ENCODE measurements at places on chromosomes 13 and 19.

GRCh38 chr13:109584844-109585361 is 201.5 kb downstream of the IRS2 start:
- DNase-seq = no peak

DNA sequence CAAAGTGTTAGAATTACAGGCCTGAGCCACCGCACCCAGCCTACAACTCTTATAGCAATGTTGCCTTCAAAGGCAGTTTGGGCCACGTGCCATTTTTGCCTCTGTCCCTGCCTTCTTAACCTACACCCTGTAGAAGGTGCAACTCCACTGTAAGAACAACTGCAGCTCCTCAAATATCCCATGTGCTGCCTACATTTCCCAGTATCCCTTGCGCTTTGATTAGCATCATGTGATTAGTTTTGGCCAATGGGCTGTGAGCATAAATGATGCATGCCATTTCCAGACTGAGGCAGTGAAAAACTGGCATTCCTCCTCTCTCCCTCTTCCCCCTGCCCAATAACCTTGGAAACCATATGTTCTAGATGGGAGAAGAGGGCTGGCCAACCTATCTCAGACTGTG is 75.2 kb upstream of the MRI1 start:
- no peak for DNase-seq

GRCh38 chr13:102792396-102792795 is 6.4 kb downstream of the POGLUT2 start:
- DNase-seq = no peak

- DNase-seq = no peak
Measured at GRCh38 chr13:71851498-71852409, 15.2 kb downstream of the DACH1 start.

DNA sequence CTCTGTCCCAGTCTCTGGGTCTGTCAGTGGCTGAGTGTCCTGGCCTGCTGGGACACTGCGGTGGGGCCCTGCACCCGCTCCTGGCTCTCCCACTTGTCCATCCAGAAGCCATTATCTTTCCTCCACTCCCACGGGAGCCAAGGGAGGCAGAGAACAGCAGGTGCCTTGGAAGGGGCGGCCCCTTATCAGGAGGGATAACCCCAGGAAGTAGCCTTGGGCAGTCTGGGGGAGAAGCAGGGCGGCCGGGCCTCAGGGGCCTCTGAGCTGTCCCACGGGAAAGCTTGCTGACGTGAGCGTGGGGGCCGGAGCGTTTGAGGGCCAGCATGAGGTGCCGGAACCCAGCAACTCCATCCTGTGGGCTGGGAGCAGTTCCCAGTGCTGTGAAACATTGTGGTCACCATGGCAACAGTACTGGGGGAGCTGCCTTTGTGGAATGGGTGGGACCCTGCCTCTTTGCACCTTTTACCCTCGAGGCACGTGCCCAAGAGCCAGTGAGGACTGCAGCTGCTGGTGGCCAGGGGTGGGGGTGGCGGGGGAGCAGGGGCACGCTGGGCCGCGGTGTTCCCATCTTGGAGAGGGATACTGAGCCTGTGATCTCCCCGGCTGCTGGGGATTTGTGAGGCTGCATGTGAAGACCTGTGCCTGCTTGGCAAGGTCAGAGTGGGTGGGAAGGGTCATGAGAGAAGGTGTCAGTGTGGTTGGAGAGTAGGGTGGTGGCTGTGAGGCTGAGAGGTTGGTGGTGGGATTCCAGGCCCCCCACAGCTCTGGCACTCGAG is 20.9 kb downstream of the KLHL26 start:
- no peak for DNase-seq

DNA sequence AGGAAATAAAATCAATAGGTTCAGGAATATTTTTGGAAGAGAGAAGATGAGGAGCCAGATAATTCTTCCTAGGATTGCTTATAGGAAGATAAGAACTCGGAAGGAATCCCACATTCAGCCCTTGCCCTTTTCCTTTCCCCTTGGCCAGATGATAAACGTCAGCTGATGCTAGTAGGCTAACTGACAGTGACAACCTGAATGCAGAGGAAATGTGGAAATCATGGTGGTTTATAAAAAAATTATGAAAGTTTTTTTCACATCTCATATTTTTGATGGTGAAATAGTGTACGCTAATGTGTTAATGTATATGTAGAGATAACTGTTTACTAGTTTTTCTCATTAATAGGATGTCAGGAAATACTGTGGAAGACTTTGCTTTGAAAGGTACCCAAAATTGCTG is 56.9 kb downstream of the EDNRB start:
- DNase-seq = no peak

DNA sequence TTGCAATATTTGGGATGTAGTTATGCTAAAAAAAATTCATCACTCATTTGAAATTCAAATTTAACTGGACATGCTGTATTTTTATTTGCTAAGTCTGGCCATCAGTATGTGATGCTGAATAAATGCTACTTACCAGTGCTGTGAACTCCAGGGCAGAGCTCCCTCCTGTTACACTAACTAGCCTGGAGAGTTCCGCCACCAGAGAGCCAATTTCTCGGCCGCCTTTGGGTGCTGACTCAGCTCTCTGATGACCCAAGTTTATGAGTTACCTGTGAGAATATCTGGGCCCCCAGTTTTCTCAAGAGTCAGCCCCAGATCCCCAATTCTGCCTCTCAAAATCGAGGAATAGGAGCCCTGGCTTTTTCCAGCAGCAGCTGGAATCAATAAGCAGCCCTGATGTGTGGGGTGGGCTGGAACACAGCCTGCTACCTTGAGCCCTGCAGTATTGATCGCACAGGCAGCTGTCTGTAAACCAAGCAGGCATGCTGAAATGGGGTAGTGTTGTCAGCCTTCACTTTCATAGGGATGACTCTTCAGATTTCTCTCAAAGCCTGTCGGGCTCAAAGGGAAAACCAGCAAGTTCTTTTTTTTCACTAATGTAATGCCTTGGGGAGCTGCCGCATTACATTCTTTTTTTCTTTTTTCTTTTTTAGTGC is 113.7 kb downstream of the DNAJC15 start:
- DNase-seq = no peak

- DNase-seq = no peak
Measured at GRCh38 chr19:15457701-15458484, 6.5 kb downstream of the RASAL3 start.

DNA sequence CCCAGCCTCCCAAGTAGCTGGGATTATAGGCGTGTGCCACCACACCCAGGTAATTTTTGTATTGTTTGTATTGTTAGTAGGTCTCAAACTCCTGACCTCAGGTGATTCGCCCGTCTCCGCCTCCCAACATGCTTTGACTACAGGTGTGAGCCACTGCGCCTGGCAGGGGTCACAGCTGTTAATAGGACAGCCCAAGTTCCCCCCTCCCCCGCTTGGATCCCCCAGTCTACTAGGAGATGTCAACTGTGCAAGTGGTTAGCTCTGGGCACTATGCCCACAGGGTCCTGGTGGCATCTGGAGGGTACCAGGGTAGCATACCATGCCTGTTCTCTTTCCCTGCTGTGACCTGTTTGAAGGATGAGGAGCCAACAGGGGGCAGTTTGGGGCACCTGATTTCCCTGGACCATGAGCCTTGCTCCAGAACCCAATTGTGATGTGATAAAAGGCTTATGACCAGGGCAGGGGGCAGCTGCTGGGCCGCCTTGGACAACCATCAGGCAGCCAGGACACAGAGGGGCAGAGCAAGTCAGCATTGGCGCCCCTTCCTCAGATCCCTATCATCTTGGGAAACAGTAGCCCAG is at the start of gene TSPAN16:
TSPAN16 (plus strand) TSS at position 496 of the 581 bp plus-strand sequence. CDS start 138 bp downstream, outside the sequence.
- no peak for DNase-seq

DNA sequence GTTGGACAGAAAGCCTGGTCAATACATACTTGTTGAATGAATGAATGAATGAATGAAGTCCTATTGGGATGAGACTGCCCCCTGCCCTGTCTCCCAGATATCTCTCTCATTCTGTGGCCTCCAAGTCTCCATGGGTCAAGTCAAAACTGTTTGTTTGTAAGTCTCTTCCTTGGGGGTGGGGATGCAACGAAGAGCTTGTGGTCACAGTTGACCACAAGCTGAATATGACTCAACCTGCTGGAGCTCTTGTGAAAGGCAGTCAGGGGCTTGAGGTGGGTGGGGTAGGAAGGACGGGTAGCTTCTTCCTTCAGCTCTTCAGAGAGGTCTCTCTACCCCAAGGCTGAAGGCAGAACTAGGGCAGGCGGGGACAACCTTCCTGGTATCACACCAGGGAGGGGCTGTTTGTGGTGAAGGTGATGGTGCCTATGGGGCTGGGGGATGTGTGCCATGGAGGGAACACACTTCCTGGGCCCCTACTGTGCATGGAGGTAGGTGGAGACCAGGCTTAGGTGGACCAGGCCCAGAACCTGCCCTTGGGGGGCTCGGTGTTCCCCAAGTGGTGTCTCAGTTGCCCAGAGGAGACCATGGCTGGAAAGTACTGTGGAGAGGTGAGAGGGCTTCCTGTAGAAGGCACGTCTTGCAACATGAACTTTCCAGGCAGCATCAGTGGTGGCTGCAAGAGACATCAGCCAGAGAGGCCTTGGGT is 8.0 kb downstream of the MYO1F start:
- no peak for DNase-seq

DNA sequence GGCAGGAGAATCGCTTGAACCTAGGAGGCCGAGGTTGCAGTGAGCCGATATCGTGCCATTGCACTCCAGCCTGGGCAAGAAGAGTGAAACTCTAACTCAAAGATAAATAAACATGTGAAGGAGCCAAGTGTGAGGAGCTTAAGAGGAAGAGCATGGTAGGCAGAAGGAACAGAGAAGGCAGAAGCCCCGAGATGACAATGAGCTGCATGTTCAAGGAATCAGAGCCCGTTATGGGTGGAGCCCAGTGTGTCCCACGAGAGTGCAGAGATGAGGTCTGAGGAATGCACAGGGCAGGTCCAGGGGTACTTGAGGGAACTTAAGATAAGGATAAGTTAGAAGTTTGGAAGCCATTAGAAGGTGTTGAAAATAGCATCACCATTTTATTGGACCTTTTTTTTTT is 716 bp downstream of the FPR2 start:
- no peak for DNase-seq

DNA sequence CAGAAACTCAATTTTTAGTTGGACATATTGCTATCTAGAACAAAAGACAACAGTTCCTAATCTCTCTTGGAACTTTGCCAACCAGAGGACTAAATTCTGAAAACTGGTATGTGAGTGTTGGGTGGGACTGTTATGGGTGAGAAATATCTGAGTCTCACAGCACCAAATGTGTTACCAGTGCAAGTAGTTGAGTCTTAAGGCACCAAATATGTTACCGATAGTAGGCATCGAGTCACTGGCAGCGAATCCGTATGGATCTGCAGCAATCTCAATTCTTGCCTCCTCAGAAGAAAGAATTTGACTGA is 575.2 kb downstream of the DACH1 start:
- no peak for DNase-seq

DNA sequence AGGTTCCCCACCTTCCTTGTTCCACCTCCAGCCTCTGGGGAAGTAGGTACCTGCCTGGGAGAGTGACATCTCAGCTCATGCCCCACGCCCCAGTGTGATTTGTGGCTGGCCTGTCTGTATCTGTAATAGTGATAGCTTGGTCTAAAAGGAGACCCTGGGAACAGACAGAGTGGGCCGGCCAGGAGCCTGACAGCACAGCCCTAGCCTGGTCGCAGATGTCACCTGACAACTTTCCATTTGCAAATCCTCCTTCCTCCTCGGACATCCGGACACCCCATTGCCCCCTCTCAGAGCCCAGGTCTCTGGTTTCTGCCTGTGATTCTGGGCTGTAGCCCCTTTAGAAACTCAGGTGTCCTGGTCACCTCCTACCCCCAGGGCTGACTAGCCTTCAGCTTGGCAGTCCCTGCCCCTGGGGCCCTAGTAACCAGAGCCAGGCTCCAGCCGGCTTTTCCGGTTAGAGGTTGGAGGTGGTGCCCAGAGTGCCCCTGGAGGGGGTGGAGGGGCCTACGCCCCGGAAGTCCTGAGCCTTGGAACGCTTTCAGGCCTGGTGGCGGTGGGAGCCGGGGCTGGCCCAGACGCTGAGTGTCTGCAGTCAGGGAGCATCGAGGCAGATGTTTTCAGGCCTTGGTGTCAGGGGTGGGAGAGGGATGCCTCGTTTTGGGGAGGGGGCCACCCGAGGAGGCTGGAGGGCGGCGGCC is 6.5 kb downstream of the LRRC8E start:
- no peak for DNase-seq

- no peak for DNase-seq
Measured at GRCh38 chr19:41703602-41704293, 4.7 kb upstream of the CEACAM5 start.

DNA sequence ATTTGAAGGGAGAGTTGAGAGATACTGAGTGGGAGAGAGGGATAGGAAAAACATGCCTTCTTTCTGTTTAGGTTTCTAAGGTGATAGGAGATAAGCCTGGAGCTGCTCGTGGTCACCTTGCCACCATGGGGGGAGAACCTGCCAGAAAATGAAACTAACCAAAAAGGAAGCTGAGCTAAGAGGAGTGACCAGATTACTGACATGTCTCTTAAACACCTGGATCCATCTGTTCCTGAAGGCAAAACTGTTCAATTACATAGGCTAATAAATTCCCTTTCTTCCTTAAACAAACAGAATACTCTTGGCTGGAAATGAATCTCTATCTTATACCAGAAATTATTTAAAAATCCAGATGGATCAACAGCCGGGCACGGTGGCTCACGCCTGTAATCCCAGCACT is 27.3 kb downstream of the ZNF473 start:
- DNase-seq = no peak

DNA sequence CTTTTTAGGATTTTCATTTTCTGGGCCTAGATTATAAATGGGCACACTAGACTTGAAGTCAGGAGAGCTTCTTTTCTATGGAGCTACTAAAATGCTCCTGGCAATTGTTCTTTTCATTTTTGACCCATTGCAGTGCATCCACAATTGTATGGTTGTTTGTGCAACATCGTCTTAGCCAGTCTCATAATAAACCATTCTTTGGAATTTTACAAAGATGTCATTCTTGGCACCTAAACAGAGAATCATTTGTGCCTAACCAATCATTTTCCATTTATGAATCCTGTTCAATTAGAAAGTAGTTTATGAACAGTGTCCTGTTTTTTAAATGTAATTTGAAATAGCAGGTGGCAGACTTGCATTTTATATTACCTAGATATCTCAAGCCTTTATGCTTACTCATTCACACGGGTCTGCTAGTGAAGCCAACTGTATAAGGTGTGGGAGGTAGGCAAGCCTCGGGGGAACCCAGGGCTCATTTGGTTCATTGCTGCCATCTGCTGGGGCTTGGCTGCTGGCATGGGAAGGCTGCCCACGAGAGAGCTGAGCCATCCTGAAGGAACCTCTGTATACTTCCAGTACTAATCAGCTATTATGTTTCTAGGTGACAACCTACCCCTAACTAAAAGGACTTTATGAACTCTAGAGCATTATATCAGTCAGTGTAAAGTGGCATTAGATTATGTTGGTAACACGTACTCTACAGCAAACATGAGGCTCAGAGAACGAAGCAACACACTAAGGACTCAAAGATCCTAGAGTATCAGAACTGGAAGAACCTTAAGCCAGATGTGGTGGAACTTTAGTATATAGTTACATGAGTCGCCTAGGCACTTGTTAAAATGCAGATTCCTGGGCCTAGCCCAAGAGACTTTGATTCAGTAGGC is 60.0 kb downstream of the TPT1 start:
- DNase-seq = no peak

GRCh38 chr19:3216874-3217273 is 7.6 kb upstream of the CELF5 start:
- DNase-seq = no peak
